ENCODE measurements at places on chromosomes 13 and 19.

DNA sequence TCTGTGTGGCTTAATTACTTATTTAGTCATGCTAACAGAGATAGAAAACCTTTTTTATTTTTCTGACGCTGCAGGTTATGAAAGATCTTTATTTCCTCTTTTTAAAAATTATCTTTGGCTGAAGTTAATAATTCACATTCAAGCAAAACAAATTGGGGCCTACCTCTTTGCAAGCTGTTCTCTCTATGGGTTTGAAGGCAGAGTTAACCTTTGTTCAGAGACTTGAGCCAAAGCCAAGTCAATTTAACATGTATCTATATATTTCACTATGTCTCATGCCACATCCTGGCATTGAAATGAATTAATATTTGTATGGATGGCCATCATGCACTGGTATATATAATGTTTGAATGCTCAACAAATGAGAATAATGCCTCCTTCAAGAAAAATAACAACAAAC is 677.3 kb upstream of the GPC6 start:
- DNase-seq: no peak

DNA sequence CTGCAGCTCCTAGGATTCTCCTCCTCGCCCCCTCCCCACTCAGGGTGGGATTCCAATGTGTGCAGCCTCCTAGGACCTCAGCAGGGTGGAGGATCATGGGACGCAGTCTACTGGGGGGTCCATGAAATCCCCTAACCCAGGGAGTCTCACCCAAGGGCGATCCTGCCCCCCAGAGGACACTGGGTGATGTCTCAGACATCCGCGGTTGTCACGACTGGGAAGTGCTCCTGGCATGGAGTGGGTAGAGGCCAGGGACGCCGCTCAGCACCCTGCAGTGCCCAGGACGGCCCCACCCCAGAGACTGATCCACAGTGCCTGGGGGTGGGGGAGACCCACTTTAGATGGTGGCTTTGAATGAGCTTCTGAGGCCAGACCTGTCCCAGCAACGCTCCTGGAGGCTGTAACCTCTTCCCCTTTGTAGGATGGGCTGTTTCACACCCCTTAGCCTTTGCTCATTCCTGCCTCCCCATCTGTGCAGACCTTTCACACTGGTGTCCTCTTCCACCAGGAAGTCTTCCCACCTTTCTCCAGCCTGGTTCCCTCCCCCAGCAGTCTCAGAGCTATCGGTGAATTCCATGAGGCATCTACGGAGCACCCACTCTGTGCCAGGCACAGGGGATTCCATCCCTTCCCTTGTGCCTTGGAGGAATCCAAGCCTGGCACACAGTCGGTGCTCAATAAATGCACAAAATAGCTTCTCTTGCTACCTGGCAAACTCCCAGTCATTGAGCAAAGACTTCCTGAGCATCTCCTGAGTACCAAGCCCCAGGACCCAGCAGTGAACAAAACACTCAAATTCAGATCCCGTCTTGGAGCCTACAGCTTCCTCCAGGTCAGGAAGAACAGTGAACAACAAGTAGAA is 10.5 kb downstream of the SMIM24 start:
- no peak for DNase-seq

- DNase-seq: no peak
Measured at GRCh38 chr13:75947448-75947847, 311.3 kb downstream of the LMO7 start.

DNA sequence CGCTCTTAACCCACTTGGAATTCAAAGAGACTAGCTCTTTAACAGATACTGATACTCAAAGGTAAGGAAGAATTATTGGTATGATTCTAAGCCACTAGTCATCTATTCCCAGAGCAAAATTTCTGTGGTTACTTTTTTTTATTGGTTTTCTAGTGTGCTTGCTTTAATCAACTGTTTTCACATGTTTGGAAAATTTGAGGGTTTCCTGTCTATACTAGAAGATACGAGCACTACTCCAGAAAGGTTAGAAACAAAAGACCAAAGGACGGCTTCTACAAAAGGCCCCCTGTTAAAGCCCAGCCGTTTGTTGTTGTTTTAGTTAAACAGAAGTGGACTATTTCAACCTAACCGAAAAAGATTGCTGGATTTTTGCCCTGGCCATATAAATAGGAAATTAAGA is 18.5 kb upstream of the LPAR6 start:
- DNase-seq: no peak

GRCh38 chr13:33263976-33264619 is 21.5 kb downstream of the STARD13 start:
- DNase-seq: no peak

GRCh38 chr19:46713781-46714443 is 3.0 kb downstream of the PRKD2 start:
- DNase-seq: peak; percentile 96

DNA sequence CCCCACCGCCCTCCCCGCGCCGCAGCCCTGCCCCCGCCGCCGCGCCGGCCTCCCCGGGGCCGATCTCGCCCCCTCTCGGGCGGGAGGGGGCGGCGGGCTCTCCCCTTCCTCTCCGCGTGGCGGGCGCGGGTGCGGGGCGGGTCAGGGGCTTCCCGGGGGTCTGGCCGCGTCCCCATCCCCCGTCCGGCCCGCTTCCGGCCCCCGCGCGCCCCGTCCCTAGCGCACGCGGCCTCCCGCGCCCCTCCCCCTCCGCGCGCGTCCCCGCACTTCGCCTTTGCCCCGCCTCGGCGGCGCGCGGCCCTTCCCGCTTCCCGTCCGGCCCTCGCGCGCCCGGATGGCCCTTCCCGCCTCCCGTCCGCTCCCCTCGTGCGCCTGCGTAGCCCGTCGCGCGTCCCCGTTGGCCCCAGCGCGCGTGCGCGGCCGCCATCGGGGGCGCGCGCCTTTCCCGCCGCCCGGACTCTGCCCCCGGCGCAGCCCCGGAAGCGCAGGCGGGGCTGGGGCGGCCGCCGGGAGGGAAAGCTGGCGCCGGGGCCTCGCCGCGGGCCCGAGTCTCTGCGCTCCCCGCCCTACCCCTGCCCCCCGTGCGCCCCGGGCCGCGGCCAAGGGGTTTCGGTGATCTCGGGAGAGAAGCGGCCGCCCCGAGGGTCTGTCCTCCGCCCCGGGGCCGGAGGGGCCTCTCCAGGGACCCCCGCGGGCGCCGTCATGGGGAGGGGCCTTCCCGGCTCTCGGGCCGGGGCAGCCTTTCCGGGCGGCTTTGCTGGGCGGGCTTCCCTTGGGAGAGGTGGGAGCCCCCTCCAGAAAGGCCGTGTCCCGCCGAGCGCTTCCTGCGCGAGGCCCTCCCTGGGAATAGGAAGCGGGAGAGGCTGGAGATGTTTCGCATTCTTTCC is 519 bp downstream of the PTBP1 start:
- DNase-seq: peak; percentile 85

- DNase-seq: no peak
Measured at GRCh38 chr13:24503379-24503696, 9.2 kb downstream of the PARP4 start.

DNA sequence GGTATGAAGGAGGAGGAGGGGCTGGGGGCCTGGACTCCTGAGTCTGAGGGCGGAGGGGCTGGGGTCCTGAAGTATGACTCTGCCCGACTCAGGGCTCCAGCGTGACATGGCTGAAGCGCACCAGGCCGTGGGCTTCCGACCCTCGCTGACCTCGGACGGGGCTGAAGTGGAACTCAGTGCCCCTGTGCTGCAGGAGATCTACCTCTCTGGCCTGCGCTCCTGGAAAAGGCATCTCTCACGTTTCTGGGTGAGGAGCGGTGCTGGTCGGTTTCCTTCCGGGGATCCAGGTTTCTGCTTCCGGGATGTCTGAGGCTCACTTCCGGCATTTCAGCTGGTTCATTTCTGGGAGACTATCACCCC is 1.2 kb downstream of the CPT1C start:
- no peak for DNase-seq

GRCh38 chr13:21671620-21672286 is 880 bp downstream of the FGF9 start:
- DNase-seq: no peak

DNA sequence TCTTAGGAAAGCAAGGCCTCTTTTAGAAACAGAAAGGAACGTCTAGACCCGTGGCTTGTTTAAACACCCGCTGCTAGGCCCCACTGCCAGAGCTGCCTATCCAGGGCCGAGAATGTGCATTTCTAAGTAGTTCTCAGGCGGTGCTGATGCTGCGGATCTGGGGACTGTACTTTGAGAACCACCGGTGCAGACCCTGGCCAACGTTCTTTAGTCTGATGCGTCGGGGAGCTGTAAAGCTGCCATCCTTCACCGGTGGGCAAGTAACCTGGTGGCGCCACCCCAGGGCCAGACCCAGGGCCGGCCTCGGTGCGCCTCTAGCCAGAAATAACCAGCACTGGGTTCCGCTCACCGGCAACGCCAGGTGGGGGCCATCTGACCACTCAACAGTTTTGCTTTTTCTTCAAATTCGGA is 47.1 kb downstream of the TGDS start:
- peak; percentile 50 for DNase-seq

- DNase-seq: no peak
Measured at GRCh38 chr13:71242201-71242600, 624.8 kb downstream of the DACH1 start.

DNA sequence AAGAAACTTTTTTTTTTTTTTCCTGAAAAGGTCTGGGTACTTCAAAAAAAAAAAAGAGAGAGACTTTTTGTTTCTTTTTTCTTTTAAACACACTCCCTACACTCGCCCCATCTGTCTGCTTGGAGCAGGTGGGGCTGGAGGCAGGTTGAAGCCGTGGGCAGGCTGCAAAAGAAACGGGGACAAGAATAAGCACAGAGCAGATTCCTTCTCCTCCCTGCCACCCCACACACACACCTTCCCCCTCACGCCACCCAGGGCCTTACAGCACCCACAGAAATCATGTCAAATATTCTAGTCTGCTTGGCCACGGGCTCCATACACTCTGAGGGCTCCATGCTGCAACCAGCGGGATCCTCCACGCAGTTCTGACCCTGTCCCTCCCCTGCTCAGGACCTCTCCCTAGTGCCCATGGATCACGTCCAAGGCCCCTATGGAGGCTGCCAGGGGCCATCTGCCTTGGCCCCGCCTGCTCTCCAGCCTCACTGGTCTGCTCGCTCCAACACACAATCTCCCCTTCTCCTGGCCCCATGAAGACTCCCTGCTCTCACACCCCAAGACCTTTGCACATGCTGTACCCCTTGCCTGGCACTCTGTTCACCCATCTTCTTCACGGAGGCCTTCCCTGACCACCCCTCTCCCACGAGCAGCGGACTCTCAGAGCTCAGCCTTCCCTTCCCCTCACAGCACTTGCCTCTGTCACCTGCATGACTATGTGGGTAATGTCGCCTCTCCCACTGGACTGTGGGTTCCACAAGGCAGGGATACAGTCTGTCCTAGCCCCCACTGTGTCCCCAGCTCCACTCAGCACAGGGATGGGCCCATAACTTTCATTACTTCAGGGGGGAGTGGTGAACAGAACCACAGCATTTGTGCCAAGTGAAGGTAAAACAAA is 11.4 kb downstream of the AKT2 start:
- no peak for DNase-seq

DNA sequence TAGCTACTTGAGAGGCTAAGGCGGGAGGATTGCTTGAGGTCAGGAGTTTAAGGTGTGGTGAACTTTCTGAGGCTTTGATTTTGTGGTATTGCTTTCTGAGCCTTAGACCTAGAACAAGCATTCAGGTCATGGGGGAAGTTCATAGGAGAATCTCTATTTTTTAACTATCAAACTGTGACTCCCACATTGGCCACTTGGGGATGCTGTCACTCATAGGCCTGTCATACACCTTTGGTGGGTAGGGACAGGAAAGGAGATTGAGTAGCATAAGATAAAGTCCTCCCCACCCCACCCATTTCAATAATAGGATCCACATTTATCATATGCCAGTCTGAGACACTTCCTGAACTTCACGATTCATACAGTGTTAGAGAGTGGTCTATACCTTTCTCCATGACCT is 41.9 kb upstream of the PSG2 start:
- no peak for DNase-seq

DNA sequence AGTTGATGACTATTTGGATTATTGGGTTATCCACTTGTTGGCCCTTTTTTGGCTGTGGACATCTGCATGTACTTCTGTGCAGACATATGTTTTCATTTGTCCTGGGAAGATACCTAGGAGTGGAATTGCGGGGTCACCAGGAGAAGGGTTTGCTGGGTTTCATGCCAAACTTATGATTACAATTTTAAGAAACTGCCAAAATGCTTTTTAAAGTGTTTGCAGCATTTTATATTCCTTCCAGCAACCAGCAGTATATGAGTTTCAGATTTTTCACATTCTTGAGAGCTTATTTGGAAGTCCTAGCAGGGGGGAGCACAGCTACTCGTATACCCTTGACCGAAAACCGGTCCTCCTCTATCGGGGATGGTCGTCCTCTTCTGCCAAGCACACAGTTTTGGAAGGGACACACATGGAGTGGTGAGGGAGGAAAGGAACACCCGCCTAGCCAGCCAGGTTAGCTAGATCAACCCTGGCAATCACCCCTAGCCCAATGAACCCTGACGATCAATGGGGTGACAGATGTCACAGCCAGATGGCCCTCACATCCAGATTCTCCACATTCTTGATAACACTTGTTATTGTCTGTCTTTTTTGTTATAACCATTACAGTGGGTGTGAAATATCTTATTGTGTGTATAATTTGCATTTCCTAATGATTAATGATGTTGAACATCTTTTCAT is 26.7 kb upstream of the RNF113B start:
- DNase-seq: no peak

DNA sequence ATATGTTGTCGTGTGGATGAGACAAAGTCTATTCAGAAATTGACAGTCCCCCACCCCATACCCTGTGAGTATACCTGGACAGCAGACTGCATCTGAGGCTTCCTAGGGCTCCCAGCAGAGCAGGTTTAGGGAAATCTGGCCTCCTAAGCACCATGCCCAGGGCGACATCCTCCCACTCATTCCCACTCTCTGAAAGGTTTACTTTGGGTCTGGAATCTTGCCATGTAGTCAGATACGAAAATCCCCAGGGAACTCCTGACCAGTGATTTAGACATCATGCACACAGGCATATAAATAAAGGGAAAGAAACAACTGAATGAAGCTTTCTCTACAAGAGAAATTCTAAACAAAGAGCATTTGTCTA is 717 bp upstream of the NALCN start:
- DNase-seq: no peak

GRCh38 chr19:6276447-6276846 is 3.3 kb downstream of the MLLT1 start:
- no peak for DNase-seq

DNA sequence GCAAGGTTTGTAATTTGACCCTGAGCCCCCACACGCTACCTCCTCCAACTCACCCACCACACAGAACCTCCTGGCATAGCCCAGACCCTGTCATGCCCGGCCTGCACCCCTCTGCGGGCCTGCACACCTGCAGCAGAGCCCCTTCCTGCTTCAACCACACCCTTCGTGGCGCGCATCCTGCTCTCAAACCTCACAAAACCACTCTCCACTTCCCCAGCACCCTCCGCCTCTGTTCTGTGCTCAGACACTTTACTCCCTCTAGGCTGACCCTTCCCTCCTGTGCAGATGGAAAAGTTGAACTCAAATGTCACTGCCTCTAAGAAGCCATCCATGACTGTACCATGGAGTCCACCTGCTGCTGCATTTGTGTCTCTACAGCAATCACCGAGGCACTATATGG is 28.5 kb downstream of the FAAP24 start:
- DNase-seq: no peak

GRCh38 chr13:62598708-62599107 is 1183.1 kb upstream of the PCDH20 start:
- DNase-seq: no peak

- no peak for DNase-seq
Measured at GRCh38 chr19:50167314-50167721, 4.2 kb upstream of the IZUMO2 start.

- DNase-seq: no peak
Measured at GRCh38 chr19:56491399-56491798, 14.3 kb upstream of the ZNF667 start.

All from GDM1 (cell line).